ENCODE measurements at places on chromosomes 5 and 9.

DNA sequence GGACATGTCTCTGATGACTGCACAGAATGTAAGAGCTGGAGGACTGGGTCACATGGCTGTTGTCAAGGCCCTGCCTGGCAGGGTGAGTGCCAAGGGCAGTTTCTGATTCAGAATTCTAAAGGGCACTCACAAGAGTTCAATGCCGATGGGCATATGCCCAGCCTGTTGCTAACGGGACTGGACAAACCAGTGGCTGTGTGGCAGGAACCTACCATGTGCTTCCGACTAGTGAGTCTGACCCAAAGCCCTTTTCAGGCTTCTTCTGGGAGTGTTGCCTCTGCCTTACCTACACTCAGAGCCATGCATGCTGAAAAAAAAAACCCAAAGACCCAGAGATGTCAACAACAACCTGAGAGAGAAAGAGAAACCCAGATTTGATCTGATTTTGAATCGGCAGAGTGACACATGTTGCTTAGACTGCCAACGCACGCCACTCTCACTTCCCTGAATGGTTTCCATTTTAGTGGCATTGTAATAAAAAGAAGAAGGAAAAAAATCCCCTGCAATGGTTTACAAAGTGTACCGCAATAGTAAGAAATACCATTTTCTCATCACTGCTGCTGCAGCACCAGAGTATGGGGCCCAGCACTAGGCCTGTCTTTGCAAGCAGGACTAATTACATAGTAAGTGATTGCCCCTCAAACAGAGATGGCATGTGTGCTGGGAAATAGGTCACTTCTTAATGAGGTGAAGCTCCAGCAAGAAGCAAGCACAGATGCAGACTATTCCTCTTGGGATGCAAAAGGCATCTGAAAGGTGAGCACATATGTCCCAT, 194.3 kb downstream of the PALM2AKAP2 start:
- DNase-seq = no peak

DNA sequence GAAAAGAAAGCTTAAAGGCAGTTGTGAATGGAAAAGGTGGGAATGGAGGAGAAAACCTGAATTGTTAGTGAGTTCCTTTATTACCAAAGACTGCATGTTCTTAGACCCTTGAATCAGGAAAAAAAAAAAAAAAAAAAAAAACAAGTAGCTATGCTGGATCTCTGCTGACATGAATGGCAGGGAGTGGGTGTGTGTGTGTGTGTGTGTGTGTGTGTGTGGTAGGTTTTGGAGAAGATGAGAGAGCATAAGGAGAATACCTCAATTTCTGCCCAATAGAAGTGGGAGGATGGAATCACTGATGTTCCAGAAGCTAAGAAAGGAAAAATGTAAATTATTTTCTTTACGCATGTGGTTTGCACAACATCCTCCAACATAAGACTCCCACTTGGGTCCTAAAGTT, 25.5 kb upstream of the NR4A3 start:
- DNase-seq = no peak

DNA sequence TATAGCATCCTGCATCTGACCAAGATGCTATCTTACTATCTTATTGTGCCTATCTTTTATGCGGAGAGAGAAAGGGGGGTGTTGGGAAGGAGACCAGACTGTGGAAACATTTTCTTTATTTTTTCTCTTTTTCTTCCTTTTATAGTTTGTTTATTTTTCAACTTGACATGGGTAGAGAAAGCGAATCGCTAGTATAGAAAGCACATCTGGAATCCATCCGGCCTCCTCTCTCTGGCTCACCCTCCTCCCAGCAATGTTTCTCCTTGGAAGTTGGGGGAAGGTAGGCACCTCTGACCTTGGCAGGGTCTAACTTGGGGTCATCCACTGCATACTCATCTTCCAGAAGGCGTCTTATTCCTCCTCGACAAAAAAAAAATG, 3.9 kb downstream of the S1PR3 start:
- DNase-seq = no peak

DNA sequence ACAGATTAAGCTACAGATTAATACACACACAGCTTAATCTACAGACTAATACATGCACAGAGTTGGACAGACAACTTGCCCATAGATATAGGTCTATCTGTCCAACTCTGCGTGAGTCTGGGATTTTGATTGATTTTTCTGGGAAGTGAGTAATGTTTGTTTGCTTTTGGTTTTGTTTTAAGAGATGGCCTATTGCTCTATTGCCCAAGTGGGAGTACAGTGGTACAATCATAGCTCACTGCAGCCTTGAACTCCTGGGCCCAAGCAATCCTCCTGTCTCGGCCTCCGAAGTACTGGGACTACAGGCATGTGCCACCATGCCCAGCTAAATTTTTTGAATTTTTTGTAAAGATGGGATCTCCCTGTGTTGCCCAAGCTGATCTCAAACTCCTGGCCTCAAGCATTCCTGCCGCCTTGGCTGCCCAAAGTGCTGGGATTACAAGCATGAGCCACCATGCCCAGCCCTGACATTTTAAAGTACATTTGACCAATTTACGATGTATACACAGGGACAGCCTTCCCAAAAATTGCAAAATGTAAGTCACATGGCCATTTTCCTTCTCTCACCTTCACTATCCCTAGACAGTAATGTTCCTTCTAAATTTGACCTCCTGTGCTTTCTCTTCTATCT, 50.8 kb downstream of the PAPPA start:
- DNase-seq = no peak

DNA sequence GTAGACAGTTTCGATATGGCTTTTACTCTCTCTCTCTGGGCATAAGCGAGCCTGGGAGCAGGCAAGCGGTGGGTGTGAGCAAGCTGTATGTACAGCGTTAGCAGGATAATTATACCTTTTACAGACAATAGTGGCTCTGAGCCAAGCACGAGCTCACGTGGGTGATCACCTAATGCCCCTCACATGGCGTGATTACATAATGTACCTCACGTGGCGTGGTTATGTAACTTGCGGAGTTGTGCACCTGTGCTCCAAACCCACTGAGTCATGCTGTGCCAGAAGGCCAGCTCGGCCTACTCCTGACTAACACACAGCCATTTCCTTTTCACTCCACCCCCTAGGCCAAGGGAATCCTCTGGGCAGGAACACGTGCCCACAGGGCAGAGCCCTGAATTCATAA, 797.2 kb downstream of the EFNA5 start:
- no peak for DNase-seq

- DNase-seq = no peak
Observed at GRCh38 chr5:80035839-80036238, 691 bp downstream of the THBS4 start.

DNA sequence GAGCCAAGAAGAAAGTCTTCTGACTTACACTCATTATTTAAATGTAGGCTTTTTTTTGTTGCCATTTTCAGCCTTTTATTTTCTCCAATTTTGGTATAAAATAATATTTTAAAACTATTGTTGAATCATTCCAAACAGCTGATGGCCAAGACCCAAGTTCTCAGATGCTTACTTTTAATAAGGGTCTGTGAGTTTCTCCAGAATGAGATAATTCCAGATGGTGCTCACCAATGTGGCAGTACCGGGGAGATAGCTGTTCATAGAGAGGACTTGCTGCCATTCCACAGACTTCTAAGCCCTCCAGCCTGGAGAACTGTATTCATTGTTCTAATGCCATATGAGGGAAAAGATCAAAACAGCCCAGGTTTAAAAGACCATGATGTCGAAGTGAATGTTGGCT, 5.3 kb upstream of the C1QTNF2 start:
- DNase-seq = no peak

GRCh38 chr5:147803926-147804325, 21.4 kb upstream of the JAKMIP2 start:
- no peak for DNase-seq

DNA sequence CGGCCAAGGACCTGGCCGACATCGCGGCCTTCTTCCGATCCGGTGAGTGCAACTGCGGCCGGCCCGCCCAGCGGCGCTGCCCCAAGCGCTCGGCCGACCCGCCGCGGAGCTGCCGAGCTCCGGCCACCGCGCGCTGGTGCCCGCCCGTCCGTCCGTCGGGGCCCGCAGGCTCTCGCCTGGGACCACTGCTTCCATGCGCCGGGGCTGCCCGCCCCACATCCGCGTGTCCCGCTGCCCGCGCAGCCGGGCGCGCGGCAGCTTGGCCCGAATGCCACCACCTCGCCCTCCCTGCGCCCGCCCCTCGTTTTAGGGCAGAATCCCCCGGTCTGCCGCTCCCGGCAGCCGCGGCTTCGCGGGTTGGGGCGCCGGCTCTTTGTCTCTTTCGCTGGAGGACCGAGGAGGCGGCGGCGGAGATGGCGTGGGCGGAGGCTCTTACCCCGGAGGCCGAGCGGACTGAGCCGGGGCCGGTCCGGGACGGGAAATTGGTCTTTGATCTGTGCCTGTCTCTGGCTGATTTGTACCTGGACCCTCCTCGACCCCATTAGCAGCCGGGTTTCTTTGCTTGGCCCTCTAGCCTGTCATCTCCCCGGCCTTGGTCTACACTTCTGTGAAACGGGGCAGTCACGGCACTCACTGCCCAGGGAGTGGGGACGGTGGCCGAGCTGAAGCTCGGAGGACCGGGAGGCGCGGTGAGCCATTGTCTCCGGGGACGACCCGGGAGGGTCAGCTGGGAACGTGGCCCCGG, 871 bp downstream of the TRIO start:
- no peak for DNase-seq

DNA sequence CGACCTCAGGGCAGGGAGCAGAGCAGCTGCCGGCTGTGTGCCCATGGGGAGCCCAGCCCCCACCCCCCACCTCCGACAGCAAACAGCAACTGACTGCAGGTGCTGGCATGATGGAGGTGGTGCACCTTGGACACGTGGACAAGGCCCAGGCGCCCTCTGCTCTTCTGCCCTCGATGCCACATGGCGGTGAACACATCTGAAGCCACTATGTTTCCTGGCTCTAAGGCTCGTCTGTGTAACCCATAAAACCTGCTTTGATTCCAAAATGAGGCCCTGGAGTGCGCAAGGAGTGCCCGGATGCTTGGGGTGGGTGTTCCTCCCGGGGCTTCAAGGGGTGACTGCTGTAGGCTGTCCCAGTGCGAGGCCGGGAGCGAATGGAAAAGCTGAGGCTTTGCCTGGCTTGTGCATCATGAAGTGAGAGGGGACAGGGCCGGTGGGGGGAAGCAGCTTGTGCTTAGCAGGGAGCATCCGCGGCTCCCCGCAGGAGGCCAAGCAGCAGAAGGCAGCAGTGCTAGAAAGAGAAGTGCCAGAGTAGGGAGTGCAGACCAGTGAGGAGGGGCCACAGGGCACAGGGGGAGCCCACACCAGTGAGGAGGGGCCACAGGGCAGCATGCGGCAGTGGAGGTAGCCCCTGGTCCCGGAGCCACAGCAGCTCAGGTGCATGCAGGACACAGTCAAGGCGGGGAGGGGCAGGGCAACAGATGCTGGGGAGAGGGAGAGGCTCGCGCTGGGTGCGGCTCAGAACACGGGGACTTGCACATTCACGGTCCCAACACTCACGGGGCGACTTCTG, 30.0 kb downstream of the NKD2 start:
- no peak for DNase-seq

- DNase-seq = no peak
Observed at GRCh38 chr5:1707467-1707866, 92.2 kb downstream of the MRPL36 start.

DNA sequence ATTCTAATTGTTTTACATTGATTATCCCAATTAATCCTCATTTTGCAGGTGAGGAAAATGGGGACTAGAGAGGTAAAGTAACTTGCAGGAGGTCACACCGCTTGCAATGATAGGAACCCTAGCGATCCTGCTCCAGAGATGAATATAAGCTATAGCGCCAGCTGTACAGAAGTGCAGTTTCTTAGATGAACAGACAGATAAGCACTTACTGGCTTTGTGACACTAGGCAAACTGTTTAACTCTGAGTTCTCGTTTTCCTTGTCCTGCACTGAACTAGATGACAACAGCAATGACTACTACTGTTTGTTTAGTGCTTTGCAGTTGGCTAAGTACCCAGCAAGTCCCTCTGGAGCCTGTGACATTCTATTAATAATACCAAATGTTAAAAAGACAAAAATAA, 11.1 kb downstream of the LHX6 start:
- DNase-seq = no peak

GRCh38 chr9:116144038-116144437, 9.6 kb upstream of the PAPPA start:
- no peak for DNase-seq

DNA sequence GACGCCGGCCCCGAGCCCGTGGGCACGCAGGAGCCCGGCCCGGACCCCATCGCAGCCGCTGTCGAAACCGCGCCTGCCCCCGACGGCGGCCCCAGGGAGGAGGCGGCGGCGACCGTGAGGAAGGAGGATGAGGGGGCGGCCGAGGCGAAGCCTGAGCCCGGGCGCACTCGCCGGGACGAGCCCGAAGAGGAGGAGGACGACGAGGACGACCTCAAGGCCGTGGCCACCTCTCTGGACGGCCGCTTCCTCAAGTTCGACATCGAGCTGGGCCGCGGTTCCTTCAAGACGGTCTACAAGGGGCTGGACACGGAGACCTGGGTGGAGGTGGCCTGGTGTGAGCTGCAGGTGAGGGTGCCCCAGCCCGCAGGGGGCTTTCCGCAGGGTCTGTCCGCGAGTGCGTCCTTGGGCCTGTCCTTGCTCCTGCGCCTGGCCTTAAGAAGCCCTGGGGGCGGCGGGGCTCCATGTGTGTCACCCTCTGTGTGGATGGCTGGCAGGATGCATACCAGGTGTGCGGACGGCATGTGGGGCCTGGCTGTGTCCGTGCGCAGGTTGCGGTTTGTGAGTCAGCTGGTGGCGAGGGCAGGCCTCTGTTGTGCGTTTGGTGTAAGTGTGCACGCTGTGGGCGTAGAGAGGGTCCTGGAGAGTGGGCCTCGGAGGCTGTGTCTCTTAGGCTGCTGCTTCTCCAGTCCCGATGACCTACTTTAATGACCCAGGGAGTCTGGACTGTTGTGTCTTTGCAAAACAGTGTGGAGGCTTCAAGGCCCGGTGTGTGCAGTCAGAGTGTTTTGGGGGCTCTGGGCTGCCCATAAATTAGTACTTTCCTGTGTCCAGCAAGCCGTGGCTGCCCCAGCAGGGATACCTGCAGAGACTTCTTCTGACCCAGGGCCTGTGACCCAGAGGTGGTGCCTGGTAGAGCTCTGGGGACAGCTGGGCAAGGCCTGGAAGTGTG, 1.6 kb downstream of the WNK2 start:
- DNase-seq = no peak

DNA sequence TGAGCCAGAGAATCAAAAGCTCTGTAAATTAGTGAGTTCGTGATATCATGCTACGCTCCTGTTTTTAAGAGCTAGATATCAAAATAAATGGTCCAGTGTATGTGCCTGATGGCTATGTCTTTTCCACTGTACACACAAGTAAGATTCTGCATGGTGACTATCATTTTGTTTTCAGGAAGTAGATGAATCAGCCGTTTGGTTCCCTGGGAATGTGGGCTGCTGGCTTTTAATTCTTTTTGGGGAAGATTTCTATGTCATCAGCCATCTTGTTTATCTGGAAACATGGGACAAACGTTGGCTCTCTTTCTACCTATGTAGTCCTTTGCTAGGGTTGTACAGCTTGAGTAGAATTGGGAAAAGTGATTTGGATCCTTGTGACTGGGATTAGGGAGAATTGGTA, 126.7 kb downstream of the GRIA1 start:
- DNase-seq = no peak

- no peak for DNase-seq
Observed at GRCh38 chr9:35306283-35306682, 144.5 kb downstream of the UNC13B start.
